ENCODE measurements at places on chromosomes 6 and 20. TPM values are rescaled to one million over a fixed set of nuclear protein-coding genes. Genes with fewer than 3 reads are reported as not detected.

ID1 gene
- total RNA-seq: 3.4 TPM

DEFB124 gene
- total RNA-seq: not detected

OR2H2 gene
- total RNA-seq: not detected

NOTCH4 gene
- total RNA-seq: 10.3 TPM

DNA sequence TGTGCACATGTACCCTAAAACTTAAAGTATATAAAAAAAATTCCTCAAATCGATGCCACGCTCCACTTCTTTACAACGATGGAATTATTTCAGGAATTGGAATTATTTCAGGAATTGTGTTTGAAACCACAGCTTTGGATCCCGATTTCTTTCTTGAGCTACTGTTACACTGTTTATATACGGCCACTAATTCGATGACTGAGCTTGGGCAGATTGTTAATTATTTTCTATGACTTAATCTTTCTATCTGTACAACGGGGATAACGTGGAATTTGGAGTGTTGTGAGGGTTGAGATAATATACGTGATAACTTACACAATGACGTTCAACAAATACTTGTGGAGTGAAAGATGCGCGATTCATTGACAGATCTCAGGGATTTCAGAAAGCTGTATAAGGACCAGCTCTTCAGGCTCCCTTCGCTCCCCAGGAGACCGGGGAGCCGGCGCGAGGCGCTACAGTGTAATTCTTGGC lies 171.3 kb downstream of the SLC16A10 start:
- no peak for DNase-seq

DNA sequence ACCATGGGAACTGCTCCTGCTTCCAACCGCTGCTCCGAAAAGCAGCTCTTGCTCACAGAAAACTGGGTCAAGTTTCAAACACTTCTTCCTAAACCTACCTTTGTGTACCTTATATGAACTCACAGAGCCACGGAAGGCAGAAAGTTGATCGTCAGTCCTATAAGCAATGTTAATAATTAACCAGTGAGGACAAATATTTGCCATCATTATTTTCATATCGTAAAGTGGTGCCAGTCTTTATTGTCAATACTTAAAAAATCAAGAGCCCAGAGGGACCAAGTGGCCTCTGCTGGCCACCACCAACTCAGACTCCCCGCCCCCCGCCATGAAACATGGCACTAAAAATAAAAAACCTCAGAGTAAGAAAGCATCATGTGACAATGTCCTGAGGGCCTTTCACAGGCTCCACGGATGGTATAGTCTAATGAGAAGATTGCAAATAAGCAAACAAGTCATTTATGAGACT lies 9.1 kb upstream of the PBOV1 start:
- no peak for DNase-seq

- no peak for DNase-seq
Measured at GRCh38 chr6:27383481-27383880, 5.1 kb upstream of the ZNF391 start.

DNA sequence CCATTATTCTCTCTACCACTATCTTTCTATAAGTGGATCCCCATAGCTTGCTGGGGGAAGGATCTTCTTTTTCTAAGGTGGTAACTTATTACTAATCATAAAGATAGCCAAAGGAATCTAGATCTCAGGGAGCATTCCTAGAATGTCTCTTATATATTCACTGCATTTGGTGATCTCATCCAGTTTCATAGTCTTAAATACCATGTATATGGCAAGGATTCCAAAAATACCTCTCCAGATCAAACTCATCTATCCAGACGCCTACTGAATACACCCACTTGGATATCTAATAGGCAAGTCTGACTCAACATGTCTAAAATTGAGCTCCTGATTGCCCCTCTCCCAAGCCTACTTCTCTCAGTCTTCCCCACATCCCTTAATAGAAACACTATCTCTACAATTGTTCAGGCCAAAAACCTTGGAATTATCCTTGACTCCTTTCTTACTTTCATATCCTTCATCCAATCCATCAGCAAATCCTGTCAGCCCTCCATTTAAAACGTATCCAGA lies 264.4 kb downstream of the HACE1 start:
- no peak for DNase-seq

- no peak for DNase-seq
Measured at GRCh38 chr6:148239801-148240460, 102.7 kb upstream of the SASH1 start.

GRCh38 chr20:50271176-50271575 lies 80.5 kb downstream of the CEBPB start:
- no peak for DNase-seq

DNA sequence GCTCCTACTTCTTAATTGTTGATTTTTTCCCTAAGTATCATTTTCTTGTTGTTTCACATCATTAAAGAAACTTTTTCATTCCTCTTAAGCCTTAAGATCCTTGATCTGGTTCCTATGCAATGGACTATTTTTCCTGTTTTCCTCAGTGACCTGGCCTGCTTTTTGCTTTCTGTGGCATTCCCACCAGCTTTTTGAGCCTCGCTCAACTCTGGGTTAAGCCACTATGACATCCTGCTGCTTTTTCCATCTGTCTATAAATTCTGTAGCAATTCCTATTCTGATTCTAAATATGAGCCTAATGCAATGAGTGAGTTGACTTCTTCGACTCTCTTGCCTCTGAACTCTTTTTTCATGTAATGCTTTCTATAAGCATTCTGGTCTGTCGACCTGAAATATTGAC lies 160.3 kb downstream of the GRM1 start:
- DNase-seq: no peak

- DNase-seq: no peak
Measured at GRCh38 chr6:836276-836853, 143.4 kb upstream of the EXOC2 start.

DNA sequence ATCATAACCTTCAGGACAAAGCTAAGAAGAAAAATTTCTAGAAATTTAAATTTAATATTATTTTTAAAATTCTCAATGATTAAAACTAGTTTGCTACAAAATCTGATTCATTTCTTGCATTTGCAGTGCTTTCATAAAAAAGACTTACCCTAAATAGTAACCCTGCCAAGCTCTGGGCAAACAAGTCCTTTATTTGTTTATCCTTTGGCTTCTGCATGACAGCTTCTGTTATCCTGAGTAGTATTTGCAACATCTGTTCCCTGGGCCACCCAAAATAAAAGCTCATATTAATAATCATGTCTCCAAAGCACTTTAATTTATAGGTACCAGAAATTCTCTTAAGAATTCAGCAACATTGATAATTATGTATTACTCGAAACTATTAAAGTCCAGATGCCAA lies 101.3 kb downstream of the RALGAPA2 start:
- no peak for DNase-seq

DNA sequence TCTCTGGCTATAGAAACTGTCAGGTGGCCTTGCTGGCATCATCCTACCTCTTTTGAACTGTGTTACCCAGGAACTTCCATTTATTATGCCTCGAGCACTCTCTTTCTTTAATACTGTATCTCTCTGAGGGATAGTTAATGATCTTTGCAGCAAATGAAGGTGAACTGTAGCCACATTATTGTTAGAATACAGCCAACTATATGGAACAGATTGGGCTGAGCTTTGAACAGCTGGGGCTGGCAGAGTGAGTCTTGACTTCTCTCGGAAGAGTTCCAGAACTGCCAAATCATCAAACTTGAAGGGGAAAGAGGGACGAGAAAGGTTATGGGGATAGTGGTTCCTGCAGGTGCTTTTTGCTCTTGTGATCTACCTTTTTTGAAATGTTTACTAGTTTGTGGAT lies 237.7 kb downstream of the PRL start:
- DNase-seq: no peak

DNA sequence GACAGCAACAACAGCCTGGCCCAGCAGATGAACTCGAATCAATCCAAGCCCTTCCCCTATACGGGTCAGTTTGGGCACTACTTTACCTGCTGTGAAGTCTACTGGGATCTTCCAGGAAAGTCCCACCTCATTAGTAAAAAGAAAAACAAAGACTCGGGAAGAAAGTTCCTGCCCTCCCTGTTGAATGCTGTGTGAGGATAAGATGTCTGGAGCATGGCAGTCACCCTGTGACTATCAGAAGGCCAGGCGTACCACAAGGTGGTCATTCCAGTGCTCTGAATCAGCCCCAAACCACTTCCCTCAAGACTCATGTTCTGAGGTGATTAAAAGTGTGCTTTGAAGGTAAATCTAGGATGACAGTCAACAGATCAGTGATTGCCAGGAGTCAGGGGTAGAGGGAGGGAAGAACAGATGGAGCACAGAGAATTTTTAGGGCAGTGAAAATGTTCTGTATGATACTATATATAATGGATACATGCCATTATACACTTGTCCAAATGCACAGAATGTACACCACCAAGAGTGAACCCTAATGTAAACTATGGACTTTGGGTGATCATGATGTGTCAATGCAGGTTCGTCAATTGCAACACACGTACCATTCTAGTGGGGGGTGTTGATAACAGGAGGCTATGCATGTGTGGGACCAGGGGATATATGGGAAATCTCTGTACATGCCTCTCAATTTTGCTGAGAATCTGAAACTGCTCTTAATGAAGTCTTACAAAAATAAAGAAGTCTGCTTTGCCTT lies 14.7 kb downstream of the FKBP1A start:
- no peak for DNase-seq

DNA sequence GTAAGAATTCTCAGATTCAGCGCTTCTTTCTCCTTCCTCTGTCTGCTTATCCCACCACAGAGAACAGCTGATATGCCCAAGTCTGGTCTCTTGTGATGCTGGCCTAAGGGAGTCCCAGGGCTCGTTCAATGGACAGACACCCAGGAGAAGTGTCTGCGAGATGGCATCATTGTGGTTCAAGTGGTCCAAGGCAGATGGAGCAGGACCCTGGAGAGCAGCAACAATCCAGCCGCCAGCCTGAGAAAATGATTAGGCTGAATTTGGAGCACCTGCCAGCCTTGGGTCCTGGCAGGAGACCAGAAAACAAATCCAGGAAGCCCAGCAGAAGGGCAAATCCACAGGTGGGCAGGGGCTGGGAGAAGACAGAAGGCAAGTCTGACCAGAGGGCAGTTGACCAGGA lies 145.8 kb downstream of the PTPRT start:
- DNase-seq: no peak

- DNase-seq: peak; percentile 19
Measured at GRCh38 chr20:12925210-12925755, 83.5 kb upstream of the SPTLC3 start.
